Neural progenitor cell (in vitro differentiated cells): ENCODE measurements at places on chromosomes 16 and 17.
A peak's percentile ranks its signal among the peaks of the same experiment; 100 is the strongest.

- DNase-seq: no peak
Observed at GRCh38 chr17:16023881-16024280, 24.3 kb downstream of the TTC19 start.

DNA sequence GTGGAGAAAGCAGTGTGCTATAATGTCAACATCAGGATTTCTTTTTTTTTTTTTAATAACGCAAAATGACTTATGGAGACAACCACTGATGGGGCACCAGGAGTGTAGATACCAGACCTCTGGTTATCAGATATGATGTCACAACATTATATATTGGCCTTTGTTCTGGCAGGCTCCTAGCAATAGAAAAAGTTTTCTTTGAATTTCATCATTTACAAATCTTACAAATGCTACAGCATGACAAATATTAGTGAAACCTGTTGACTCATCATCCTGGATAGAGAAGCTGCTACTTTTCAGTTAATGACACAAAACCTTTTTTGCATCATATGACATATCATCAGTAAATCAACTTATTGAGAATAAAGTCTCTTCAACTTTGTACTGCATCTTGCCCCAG is 6.1 kb downstream of the THUMPD1 start:
- DNase-seq: no peak

GRCh38 chr17:44558334-44558709 is 1.0 kb downstream of the FZD2 start:
- DNase-seq: peak; percentile 45

DNA sequence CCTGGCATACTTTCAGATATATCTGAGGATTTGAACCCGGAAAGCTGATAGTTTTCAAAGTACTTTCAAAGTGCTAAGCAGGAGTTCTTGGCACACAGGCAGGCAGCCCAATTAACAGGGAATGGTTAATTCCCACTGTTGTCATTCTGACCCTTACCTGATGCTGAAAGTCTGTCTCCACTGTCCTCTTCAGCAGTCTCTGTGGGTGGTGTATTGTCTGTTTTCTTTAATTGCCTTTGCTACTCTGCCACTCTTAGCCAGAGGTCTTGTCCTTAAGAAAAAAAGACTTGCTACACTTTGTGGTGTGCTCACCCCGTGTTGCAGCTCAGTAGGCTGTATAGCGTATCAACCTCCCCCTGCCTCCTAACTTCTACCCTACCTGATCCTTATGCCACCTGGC is 63.2 kb upstream of the SLC12A3 start:
- DNase-seq: peak; percentile 75

GRCh38 chr17:62800585-62800984 is 7.5 kb downstream of the MARCHF10 start:
- DNase-seq: no peak

DNA sequence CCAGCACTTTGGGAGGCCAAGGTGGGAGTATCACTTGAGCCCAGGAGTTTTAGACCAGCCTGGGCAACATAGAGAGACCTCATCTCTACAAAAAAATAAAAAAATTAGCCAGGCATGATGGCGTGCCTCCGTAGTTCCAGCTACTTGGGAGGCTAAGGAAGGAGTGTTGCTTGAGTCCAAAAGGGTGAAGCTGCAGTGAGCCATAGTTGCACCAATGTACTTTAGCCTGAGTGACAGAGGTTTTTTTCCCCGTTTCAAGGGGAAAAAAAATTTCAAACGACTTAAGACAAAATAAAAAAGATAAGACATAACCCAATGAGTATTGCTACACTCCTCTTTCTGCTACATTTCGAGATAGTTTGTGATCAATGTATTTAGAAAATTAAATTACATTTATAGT is 6.8 kb downstream of the DHX8 start:
- no peak for DNase-seq

GRCh38 chr17:81867170-81867990 is 3.8 kb downstream of the ARHGDIA start:
- DNase-seq: peak; percentile 37
